CD4-positive, alpha-beta T cell (primary cell): ENCODE measurements at places on chromosomes 11 and 22.

- no peak for DNase-seq
These were observed 37.7 kb downstream of the POLD3 start for GRCh38 chr11:74630043-74630442.

GRCh38 chr11:113351068-113351450 lies 36.5 kb upstream of the ANKK1 start:
- no peak for DNase-seq

DNA sequence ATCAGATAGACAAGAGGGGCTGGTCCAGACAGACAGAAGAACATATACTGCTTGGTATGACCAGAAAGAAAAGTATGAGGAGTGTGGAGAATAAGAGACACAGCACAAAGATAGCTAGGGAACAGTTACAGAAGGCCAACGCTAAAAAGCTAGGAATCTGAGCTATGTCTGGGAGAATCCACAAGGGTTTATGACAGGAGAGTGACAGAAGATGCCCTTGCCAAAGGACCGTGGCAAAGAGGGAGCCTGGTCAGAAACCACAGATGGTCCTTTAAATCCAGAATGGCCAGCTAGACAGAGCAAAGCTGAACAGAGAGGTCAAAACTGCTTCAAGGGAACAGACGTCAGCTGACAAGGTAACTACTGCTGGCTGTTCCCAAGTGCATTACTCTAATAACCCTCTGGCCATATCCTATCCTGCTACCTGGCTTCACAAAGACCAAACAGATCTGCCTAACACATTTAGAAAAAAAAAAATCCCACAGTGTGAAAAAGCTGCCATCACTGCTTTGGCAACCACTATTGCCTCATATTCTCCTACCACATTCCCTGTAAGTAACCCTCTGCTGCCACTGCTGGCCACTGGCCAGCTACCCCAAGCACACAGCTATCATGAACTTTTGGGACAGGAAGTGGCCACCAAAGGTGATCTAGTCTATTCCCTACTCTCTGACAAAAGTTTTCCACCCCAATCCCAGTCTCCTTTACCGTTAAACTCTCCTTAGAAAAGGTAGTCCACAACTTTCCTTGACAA lies 7.3 kb downstream of the SERGEF start:
- DNase-seq, result no peak

GRCh38 chr22:31828739-31829138 lies 74.9 kb downstream of the DEPDC5 start:
- no peak for DNase-seq

GRCh38 chr11:75867778-75868374 lies 52.9 kb downstream of the UVRAG start:
- peak; percentile 28 for DNase-seq

- no peak for DNase-seq
These were observed 150.9 kb downstream of the CACNA1I start for GRCh38 chr22:39721206-39722031.

DNA sequence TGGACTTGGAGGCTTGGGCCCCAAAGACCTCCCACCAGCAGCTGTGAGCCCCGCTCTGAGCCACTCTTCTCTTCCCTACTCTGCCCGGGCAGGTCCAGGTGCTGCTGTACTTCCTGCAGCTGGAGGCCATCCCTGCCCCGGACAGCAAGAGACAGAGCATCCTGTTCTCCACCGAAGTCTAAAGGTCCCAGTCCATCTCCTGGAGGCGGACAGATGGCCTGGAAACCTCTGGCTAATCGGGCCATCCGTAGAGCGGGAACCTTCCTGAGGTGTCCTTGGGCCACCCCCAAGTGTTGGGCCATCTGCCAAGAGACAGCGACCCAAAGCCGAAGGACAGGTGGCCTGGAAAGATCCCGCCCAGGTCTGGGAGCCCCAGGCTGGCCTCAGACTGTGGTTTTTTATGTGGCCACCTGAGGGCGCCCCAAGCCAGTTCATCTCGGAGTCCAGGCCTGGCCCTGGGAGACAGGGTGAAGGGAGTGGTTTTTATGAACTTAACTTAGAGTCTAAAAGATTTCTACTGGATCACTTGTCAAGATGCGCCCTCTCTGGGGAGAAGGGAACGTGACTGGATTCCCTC lies 135.1 kb downstream of the BCR start:
- peak; percentile 54 for DNase-seq

GRCh38 chr11:70669871-70670675 lies 271.7 kb downstream of the CTTN start:
- no peak for DNase-seq

- DNase-seq, result no peak
These were observed 22.8 kb downstream of the MRPL16 start for GRCh38 chr11:59787816-59788215.

DNA sequence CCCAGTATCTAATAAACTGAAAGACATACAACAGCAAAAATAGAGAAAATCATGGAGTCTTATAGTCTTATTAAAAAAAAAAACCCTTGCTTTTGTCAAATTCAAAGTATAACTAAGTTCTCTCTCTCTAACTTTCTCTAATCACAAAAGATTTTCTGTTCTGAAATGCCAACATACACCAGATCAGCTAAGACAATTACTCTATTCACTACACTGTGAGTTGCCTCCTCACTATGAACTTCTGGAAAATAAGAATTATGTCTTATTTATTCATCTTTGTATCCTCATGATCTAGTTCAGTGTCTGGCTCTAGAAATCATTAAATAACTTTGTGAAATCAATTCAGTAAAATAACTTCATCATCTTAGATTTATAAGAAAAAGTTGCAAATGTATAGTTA lies 12.7 kb downstream of the FAM76B start:
- no peak for DNase-seq

GRCh38 chr11:76742902-76743301 lies 40.3 kb upstream of the TSKU start:
- DNase-seq, result no peak

DNA sequence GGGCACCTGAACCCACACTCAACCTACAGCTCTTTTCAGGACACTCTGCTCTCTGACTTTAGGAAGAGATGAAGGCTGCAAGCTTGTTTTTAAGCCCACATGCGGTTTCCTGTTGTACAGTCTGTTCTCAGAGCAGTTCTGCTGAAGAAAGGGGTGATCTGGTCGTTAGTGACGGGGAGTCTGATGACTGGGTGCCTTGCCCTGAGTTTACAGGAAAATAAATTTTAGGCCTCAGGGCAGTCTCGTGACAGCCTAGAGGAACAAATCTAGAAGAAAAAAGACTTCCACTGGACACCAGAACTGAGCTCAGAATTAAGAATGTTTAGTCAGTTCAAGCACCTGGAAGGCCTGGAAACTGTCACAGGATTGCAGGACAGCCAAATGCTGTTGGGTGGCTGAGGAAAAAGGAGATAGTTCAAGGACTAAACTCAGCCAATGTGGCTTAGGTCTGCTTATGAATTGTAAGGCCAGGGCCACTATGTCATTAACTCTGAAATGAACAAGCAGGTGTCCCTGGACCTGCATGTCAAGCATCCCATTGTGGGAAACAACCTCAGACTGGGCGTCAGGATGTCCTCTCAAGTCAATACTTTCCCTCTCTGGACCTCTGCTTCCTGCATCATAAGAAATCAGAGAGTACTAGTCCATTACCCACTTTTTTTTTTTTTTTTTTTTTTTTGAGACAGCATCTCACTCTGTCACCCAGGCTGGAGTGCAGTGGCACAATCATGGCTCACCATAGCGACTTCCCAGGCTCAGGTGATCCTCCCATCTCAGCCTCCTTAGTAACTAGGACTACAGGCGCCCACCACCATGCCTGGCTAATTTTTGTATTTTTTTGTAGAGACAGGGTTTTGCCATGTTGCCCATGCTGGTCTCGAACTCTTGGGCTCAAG lies 5.7 kb downstream of the PIK3IP1 start:
- peak; percentile 64 for DNase-seq

GRCh38 chr11:106971864-106972263 lies 46.4 kb downstream of the GUCY1A2 start:
- no peak for DNase-seq

DNA sequence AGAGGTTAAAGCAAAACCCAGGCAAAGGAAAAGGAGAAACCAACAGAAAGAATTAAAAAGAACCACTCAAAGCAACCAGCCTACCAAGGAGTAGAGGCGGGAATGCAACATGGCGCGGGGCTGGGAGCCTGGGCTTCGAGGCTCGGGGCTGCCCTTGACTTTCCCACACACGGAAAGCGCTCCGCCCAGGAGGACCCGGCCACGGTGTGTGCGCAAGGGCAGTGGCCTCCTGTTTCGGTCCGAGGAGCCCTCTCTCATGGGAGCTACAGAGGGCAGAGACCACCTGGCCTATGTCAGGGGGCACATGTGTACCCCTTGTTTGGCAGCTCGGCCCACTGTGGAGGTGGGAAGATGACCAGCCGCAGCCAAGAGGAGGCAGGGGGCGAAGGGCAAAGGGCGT lies 55.9 kb downstream of the APOL1 start:
- no peak for DNase-seq

DNA sequence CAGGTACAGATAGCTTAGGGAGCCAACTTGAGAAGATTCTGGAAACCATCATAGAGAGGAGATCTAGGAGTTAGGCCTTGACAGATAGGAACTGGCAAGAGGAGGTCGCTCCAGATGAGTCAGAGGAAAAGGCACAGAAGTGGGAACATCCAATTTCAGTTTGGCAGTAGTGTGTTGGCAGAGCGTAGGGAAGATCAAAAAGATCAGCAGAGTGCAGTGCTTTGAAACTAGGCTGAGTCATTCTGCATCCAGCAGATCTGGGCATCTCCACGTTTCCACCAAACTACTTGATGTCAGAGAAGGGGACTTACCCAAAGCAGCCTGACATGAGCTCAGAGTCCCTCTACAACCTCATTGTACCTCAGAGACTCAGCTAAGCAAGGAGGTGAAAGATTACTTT lies 58.5 kb downstream of the GAB4 start:
- DNase-seq, result no peak

DNA sequence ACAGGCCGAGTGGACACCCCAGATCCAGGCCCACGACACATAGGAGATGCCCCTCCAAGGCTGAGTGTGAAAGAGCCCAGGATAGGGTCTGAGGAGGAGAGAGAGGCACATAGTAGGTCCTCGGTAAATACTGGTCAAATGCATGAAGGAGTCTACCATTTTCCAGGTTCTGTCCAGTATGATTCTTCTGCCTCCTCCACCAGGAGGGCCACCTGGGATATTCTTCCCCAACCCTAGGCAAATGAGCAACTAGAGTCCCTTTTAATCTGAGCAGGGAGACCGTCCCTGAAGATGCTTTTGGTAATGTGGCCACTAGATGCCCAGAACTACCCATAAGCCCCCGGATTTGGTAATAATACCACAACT lies 6.7 kb downstream of the PDGFB start:
- no peak for DNase-seq

GRCh38 chr11:73173755-73174494 lies 31.8 kb upstream of the FCHSD2 start:
- DNase-seq, result no peak

GRCh38 chr11:99773646-99774045 lies 752.9 kb downstream of the CNTN5 start:
- DNase-seq, result no peak

GRCh38 chr11:17609291-17610084 lies 62.4 kb downstream of the OTOG start:
- DNase-seq, result no peak

GRCh38 chr11:12674571-12674935 lies 332 bp downstream of the TEAD1 start:
- DNase-seq, result no peak

- DNase-seq, result no peak
These were observed 33.5 kb downstream of the POU2F3 start for GRCh38 chr11:120273432-120273831.

GRCh38 chr11:134126217-134126822 lies 57.4 kb downstream of the JAM3 start:
- DNase-seq, result no peak

- no peak for DNase-seq
These were observed 2.5 kb downstream of the UPK2 start for GRCh38 chr11:118958577-118958976.

DNA sequence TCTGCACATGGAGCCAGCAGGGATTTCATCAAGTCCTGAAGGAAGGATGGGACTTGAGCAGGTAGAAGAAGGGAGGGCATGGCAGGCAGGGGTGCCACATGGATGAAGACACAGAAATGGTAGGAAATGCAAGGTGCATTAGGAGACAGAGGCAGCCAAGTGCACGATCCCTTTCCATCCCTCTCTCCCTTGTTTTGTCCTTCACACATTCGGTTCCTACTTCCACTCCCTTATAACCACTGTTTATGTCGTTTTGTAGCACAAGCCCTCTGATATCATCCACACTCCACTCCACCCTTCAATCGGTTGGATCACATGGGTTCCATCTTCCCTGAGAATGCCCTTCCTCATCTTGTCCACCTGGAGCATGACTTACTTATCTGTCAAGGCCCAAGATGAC lies 35.2 kb downstream of the IFT27 start:
- no peak for DNase-seq

- DNase-seq, result no peak
These were observed 87.1 kb downstream of the FCHSD2 start for GRCh38 chr11:73055002-73055401.

GRCh38 chr11:102614485-102614884 lies 10.6 kb downstream of the MMP20 start:
- no peak for DNase-seq

- no peak for DNase-seq
These were observed 6.2 kb downstream of the MAFF start for GRCh38 chr22:38207898-38208432.

DNA sequence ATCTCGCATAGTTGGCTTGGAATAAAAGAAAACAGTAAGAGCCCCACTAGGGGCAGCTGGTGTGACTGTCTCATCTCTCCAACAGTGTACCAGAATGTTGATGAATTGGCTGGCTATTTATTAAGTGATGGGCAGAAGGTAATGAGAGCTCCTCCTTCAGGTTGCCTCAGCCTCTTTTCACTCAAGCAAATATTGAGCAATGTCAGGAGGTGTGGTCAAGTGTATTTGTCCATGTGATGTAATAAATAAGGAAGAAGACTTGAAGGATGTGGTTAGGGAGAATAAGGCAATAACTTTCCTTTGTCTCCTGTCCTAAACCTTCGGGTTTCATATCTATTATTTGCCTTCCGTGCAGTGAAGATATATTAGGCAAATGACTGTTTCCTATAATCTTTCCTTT lies at the start of gene TCN1:
TSS of gene TCN1 (minus strand) at position 91 of the 400 bp plus-strand sequence. CDS start at position 74, 17 bp downstream.
- no peak for DNase-seq

- peak; percentile 91 for DNase-seq
These were observed 9.7 kb upstream of the AHNAK start for GRCh38 chr11:62556108-62556874.

- DNase-seq, result no peak
These were observed 2.4 kb upstream of the UVRAG start for GRCh38 chr11:75812542-75813040.

DNA sequence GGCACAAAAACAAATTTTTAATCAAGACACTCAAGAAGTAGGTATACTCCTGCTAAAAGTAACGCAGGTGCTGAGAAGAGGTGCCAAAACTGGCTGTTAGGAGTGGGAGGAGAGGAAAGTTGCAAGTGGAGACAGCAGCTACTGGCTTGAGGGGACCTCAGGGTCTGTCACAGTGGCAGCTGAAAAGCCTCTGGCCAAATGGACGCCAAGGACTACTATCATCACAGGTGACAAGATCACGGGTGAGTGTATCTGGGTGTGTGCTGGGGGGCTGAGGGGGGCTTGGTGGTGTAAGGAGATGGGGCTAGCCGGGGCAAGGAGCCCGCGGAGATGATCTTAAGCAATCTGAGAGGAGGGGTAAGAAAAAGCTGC lies 687 bp downstream of the ZNF202 start:
- DNase-seq, result no peak

GRCh38 chr22:47781427-47782111 lies 1019.1 kb downstream of the TBC1D22A start:
- DNase-seq, result no peak

GRCh38 chr11:7964873-7965272 lies 374 bp downstream of the NLRP10 start:
- no peak for DNase-seq
